ENCODE measurements at places on chromosomes 7 and 10.

DNA sequence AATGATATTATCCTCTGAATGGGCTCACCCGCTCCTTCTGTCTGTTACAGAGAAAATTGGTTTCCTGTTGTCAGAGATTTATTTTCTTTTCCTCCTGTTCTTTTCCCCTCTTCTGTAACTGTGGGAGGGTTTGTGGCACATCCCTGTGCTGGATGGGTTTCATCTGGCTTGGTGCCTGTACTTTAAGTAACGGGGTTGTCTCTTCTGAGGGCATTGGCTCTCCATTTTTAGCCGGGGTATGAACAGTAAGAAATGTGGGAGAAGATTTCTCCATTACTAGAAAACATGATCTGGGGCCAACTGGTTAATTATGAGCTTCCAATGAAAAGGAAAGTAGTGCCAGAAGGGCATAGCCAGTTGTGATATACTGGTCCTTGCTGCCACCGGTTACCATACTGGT lies 142.6 kb downstream of the SND1 start:
- DNase-seq: no peak

DNA sequence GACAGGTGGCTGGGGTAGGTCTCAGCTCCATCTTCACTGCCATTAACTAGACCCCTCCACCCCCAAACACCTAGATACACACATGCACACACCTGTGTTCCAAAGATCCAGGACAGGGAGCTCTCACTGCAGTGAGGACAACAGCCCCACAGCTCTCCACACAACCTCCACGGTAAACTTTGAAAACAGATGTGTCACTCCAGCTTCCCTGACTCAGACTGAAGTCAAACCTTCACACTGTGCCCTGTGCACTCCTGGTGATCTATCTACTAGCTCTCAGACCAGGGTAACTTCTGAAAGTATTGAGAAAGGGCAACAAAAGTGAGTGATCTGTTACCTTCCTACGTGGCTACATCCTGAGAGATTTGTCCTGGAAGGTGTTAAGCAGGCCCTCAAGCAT lies 519.8 kb downstream of the XPNPEP1 start:
- DNase-seq: no peak

DNA sequence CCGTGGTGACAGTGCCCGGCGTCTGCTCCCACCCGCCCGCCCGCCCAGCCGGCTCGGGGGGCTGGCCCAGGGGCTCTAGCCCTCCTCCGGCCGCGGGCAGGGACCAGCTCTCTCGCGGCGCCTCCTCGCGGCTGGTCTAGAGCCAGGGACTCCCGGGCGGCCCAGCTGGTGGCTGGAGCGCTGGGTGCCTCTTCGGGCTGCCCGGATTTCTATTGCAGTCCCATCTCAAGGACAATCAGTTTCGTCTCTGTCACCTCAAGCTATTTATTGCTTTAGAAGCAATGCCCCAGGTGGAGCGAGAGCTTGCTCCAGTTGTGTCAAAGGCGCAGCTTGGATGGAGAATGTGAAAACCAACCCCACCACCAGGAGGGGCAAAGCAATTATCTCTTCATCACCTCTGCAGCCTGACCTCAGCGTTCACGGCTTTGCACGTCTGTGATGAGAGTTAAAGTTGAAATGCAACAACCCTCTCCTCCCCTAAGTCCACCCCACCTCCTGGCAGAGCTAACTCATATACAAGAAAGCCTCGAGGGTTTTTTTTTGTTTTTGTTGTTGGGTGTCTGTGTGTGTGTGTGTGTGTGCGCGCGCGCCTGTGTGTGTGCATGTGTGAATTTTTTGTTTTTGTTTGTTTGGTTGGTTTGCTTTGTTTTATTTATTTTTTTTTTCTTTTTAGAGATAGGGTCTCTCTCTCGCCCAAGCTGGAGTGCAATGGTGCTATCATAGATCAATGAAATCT lies at the start of gene ITGA8:
Gene ITGA8, minus strand, starts transcription at position 24 of the 736 bp plus-strand sequence. CDS start 151 bp downstream, outside the sequence.
- no peak for DNase-seq

DNA sequence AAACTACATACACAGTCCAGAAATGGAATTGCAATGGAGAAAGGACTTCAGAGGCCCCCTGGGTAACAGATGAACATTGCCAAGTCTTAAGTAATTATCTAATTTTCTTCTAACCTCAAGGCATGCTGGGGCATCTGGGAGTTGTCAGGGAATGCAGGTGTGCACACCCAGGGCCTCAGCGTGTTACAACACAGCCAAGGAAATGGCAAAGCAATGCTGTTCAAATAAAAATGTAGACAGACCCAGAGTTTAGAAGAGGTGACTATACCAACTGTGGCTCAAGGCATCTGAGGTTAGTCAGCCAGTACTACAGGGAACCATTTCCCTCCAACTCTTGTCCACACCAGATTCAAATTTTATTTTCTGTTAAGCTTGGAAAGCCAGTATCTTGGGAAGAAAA lies 73.6 kb downstream of the CCDC3 start:
- DNase-seq: no peak

Measured in hypothalamus (tissue), 51 donors.